ENCODE measurements at places on chromosomes 12 and 14.
A peak's percentile ranks its signal among the peaks of the same experiment; 100 is the strongest.

DNA sequence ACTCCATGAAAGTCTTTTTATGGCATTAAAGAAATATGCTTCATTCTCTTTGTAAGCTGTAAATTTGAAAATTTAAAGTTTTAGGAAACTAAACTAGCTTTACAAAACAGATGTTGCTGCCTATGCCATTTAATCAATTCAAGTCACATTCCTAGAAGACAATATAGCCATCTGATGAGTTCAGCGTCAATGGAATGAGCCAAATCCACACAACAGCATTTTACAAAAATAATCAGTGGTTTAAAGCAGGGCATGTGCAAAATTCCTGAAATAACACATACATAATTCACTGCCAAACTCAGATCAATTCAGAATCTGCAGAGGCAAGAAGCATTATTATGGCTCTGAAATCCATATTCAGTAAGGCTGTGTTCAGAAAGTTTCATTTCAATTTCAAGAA, 75.6 kb downstream of the MED13L start:
- no peak for DNase-seq

GRCh38 chr12:50187084-50187900, 20.1 kb upstream of the CERS5 start:
- DNase-seq, result peak; percentile 40

DNA sequence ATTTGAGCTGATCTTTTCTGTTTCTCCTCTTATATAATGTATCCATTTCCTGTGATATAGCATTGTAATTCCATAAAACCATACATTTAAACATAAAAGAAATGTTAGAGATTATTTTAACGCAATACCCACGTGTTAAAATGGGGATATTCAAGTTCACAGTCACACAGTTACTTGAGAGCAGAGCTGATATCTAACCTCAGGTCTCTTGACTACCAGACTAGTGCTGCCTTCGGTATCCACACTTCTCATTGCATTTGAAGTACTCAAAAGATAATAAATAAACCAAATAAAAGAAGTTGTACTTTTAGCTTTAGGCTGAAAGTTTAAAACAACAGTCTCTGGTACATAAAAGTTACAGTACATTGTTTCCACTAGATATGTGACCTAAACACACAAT, 2.9 kb downstream of the CLECL1 start:
- DNase-seq, result no peak

DNA sequence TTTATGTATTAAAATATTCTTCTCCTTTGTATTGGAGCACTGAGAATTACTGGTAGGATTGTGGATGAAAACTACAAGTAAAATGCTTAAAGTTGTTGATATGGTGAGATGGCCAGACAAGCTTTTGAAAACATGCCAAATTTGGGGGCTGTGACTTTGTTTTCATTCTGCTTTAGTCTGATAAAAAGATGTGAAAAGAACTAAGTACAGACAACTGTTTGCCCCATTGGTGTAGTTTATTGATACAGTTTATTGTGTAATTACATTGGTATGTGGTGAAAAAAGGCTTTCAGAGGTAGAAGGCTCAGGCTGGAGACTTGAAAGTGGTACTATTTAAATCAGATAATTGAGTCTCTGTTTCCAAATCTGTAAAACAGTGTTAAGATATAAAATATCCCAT, 746.8 kb downstream of the DIO2 start:
- no peak for DNase-seq

GRCh38 chr14:86217523-86217922, 687.6 kb downstream of the FLRT2 start:
- DNase-seq, result no peak

GRCh38 chr14:65290830-65291229, 121.7 kb upstream of the FUT8 start:
- DNase-seq, result no peak

GRCh38 chr14:72519543-72519942, 374.4 kb downstream of the DPF3 start:
- DNase-seq, result no peak

DNA sequence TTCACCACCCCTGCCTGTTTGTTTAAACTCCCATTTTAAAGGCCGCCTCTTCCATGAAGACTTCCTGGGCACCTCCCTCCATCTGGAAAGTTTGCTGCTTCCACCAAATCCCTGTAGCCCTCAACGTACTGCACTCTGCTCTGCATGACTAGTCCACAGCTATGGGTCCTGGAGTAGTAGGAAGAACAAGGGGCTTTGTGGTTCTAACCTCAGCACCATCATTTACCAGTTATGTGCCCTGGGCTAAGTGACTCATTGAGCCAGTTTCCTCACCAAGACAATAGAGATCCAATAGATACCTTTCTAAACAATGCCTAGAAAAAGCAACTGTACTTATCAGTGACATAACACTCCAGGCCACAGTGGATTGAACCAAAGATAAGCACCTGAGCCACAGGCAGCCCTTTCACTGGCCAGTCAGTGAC, 8.5 kb upstream of the LTBP2 start:
- no peak for DNase-seq

DNA sequence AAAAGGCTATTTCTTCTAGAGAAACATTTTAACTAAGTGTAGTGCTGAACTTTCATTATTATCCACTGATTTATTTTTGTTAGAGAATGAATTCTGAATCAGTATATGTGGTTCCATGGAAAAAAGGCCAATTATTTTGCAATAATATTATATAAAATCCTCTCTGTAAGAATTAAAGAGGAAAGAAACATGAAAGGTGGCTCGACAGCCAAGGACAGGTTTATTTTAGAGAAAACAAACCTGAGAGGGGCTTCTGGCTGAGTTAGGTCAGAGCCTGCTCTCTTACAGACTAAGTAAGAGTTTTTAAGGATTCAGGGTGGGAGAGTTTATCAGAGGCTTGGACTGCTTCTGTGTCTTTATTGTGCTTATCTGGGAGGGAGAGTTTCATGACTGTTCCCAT, 46.7 kb upstream of the GUCY2C start:
- no peak for DNase-seq

DNA sequence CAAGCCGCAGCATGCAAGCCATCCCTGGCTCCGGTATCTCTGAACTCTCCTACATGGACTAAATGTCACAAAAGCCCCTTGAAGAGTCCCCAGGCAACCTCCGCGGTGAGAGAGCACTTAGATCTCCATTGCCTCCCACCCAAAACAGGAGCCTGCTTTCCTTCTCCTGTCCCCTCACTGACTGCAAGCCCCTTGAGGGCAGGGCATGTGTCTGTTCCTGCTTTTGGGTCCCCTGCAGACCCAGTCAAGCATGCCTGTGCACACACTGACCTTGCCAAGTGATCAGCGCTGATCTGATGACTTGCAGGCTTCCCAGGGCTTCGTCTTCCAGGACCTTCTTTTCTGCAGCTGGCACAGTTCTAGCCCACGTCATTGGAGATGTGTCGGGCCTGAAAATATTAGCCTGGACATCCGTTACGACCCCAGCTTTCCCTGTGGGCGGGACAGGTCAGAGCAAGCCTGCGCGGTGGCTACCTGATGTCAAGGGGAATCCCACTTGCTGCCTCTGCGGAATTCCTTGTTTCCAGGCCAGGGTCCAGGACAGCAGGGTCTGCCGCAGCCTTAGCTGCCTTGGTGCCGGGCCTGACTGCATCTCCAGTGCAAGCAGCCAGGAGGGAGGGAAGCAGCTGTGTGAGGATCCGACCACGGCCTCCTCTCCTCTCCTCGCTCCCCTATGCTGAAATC, 92.5 kb downstream of the FBXL14 start:
- no peak for DNase-seq

DNA sequence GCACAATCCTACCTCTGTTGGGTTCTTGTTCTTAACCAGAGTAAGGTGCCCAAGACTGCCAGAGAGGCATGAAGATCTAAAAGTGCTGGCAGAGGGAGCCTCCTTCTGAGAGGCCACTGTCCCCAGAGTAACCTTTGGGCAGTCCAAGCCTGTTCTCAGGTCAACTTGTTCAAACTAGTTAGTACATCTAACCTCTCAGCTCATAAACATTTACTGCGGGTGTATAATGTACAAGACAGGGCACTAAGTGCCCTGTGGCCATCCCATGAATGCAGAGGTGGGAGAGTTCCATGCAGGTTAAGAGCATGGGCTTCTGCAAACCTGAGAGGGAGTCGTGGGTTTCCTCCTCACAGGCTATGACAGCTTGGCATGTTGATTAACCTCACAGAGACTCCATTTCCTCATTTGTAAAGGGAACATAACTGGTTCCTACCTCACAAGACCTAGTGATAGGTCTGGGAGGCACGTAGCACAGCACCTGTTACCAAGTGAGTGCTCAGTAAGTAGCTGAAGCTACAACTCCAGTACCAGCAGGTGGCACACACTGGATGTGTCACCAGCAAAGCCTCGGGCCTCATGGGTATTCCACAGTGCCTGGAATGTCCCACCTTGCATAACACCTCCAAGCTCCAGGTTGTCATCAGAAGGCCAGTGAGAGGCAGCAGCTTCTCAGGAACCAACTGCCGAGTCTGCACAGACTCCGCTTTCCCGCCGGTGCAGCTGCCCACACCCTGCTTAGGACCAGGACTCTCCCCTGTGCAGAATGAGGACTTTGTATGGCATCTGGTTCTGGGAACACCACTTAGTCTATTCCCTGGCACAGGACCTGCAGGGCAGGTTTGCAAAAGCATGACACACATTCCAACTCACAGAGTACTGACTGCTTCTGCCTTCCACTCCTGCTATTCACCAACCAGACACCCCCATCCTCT, 4.4 kb downstream of the VDR start:
- DNase-seq, result no peak

- DNase-seq, result no peak
Measured at GRCh38 chr12:86729739-86730138, 473.5 kb upstream of the MGAT4C start.

DNA sequence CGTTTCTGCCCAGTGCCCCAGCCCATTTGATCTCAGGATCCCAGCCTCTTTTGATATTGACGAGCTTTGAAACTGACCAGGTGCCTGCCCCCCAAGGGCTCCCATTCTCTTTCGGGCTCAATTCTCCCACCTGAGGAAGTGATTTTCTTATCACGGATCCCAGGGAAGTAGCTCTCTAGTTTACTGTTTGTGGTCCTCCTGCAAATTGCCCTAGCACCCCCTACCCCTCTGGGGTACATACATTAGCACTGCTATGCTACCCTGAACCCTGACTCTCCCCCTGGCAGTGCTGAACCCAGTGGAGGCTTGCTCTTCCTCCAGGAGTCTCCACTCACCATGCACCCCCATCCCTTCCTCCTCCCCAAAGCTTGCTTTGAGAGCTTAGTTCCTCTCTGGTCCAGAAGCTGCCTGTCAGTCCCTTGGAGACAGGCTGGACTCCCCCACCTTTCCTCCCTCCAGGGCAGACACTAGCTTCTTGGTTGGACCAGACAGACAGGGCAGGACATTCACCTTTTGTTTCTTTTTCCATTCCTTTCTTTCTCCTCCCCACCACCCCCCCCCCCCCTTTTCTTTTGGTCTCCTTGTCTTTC, 4.4 kb upstream of the TBX3 start:
- DNase-seq, result no peak

DNA sequence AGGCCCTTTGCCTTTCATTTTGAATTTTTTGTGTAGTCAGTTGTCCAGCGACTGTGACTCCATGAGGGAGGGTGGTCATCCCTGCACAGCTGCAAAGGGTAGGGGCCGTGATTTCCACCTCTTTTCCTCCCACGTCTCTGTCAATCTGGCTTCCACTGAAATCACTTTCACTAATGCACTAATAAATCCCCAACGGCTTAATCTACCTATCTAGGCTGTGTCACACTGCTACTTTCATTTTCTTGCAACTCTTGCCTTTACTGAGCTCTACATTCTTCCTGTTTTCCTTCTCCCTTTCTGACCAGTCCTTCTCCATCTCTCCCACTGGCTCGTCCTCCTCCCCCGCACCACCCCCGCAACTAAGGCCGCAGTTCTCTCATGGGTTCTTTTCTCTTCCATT, 212.3 kb upstream of the FOXN3 start:
- DNase-seq, result no peak

DNA sequence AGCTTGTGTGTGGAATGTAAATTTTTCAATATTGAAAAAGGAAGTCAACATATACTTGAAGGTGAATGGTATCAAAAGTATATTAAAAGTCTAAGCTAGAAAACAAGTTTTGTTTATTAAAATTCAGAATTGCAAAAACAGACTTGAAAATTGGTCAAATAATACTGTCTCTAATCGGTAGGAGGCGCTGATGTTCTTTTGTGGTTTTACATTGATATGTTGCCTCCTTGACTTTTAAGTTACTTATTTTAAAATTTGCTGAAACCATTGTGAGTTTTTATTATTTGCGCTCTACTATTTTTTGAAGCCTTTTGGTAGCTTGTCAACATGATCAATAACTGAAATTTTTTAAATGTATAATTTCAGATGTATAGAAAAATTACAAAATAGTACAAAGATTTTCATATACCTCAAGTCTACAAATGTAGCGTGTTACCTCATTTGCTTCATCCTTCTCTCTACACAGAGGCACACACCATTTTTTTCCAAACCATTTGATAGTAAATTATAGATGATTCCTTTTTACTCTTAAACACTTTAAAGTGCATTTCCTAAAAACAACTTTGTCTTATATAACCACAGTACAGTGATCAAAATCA, 6.9 kb downstream of the RTRAF start:
- no peak for DNase-seq

DNA sequence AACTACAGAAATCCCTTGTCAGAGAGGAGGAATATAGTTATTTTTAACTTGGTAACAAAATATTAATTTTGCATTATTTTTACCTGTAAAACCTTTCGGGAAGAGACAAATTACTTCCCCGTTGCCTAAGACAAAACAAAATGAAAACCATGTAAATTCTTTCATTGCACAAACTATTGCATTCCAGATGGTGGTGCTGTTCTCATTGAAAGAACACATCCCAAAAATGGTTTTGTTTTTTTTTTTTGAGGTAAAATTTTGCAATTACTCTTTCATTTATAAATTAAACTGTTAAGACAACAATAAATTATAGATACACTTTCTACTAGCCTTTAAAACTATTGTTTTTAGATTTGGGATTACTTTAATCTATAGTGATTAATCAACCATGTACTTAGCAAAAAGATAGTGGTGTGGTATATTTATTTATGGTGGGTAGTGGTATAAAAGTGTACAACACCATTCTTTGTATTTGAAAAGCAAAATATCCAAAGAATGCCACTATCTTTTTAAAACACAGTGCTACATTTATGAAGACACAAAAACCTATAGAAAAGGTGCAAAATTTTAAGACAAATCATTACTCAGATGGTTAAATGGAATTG, 115.5 kb downstream of the SLC38A1 start:
- DNase-seq, result no peak

Data from HAP-1 (cell line).